ENCODE measurements at places on chromosomes 12 and 14. TPM values are rescaled to one million over a fixed set of nuclear protein-coding genes. Genes with fewer than 3 reads are reported as not detected.

DNA sequence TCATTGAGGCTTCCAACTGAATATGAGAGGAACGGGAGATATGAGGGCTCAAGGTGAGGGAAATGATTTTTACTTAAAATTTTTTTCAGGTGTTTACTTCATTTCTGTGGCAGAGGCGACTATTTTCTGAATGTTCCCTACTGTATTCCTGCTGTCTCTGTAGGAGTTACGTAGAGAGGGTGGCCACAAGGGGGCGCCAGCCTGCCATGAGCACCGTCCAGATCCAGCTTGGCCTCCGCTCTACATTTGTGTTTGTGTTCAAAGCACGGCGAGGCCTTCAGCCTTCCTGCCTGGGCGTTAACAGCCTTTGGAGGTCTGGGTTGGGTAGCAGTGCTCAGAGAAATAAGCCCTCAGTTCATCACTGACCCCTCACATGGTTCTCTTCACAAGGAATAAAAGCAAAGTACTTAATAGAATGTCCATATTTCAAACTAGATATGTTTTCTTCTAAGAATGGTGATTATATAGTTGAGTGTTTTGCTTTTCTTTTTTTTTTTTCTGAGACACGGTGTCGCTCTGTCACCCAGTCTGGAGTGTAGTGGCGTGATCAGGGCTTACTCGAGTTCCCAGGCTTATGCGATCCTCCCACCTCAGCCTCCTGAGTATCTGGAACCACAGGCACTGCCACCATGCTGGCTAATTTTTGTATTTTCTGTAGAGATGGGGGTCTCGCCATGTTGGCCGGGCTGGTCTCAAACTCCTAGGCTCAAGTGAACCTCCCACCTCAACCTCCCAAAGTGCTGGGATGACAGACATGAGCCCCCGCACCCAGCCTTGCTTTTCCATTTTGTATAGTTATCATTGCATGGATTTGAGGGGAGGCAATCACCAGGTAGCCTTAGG lies 22.3 kb downstream of the CKB start:
- peak; percentile 66 for DNase-seq

- no peak for DNase-seq
These were observed 334.4 kb downstream of the EMP1 start for GRCh38 chr12:13530966-13531365.

DNA sequence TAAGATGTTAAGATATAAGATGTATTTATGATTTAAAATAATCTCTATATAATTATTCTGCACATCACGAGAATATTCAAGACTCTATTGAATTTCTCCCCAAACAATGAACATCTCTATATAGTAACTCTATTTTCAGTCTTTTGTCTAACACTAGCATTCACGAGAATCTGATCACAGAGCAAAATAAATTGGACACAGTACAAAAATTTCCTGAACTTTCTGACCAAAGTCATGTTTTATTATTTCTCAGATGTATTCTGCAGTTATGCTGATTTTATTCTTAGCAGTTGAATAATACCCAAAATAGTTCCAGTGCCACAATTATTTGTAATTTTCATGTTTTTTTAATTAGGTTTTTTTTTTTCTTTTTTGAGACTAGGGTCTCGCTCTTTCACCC lies 19.6 kb downstream of the EPS8 start:
- DNase-seq: no peak

- DNase-seq: no peak
These were observed 118.7 kb upstream of the TMCC3 start for GRCh38 chr12:94769047-94769420.

- DNase-seq: peak; percentile 65
These were observed 15.4 kb upstream of the NIN start for GRCh38 chr14:50846226-50846880.

GRCh38 chr12:90854136-90854689 lies 100.8 kb downstream of the CCER1 start:
- DNase-seq: peak; percentile 13

- DNase-seq: no peak
These were observed 147.2 kb downstream of the SCARB1 start for GRCh38 chr12:124716208-124717130.

GRCh38 chr14:59583755-59584154 lies 7.1 kb upstream of the CCDC175 start:
- no peak for DNase-seq

GRCh38 chr12:48030173-48030650 lies 25.9 kb upstream of the COL2A1 start:
- no peak for DNase-seq

DNA sequence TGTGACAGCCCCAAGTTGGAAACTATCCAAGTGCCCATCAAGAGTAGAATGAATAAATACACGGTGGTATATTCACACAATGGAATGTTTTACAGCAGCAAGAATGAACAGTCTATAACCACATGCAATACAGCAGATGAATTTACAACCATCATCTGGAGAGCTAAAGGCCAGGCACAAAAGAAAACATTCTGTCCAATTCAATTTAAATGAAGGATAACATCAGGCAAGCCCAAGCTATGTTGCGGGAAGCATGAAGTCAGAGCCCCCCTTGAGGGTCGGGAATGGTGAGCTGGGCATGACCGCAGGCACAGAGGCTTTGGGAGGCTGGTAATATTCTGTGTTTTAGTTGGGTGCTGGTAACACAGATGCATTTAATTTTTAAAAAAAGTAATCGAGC lies 76.0 kb downstream of the SYNE3 start:
- DNase-seq: no peak

GRCh38 chr12:63250486-63250885 lies 99.5 kb upstream of the AVPR1A start:
- DNase-seq: no peak

GRCh38 chr12:63163541-63163940 lies 12.5 kb upstream of the AVPR1A start:
- no peak for DNase-seq

GRCh38 chr12:45377815-45378214 lies 161.9 kb downstream of the ANO6 start:
- DNase-seq: no peak

DNA sequence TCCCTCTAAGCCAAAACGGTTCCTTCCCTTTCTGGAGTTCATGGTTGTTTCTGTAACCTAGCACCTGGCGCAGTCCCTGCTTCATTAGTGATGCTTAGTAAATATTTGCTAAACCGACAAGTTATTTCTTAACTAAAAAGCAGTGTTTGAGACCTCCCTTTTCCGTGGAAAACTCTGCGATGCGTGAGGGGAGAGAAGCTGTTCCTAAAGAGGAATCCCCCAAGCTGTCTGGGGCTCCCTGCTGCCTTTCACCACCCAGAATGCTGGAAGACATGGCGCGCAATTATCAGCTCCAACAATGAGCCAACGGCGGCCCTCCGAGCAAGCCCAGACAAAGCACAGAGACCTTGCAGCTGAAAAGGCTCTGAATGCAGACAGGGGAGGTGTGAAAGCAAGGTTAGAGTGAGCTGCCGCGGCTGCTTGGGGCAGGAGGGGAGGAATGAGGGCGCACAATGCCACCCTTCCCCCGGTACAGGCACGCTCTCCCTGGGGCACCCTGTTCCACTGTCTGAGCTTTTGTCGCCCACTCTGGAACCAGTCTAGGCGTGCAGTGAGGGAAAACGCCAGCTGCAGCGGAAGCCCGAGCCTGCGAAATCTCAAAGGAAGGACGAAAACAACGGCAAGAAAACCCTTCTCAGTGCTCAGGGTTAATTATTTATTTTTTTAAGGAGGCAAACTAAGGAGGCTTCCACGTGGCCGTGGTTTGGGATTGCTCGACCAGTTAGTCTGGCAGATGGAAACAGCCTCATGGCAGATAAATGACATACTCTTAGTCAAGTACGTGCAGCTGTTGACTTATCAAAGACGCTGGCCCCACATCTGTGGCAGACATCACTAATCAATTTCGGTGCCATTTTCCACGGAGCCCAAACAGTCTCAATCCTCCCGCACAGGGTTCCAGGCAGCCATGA lies 66.3 kb downstream of the RBM19 start:
- no peak for DNase-seq

GRCh38 chr14:22036541-22037239 lies 363.1 kb upstream of the OR4E1 start:
- no peak for DNase-seq

DNA sequence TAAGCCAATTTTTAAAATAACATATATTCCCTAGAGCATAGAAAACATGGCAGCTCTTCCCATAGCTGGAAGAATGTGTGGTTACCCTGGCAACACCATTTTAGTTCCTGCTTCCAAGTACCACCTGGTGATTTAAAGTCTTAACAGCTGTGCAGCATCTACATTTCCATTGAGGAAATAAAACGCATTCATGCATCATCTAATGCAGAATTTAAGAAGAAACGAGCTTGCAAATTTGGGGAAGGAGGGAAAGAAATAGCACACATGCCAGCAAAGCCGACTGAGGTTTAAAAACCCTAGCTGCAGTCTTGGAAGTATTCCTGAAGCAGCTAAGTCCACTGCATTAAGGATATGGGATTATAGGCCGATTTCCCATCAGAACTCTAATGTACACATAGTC lies 22.8 kb upstream of the SLC38A2 start:
- DNase-seq: no peak

GRCh38 chr12:93413064-93413463 lies 28.7 kb downstream of the UBE2N start:
- no peak for DNase-seq

OR6C65 gene
- not detected for polyA plus RNA-seq

GARIN6 gene
- polyA plus RNA-seq: not detected

MANSC1 gene
- 4.2 TPM for polyA plus RNA-seq

OR11H12 gene
- polyA plus RNA-seq: not detected

GPRC5A gene
- polyA plus RNA-seq: 118 TPM

PPP4R4 gene
- polyA plus RNA-seq: 0.65 TPM

NABP2 gene
- polyA plus RNA-seq: 46.9 TPM

FOXN3 gene
- 46.5 TPM for polyA plus RNA-seq

INTS13 gene
- polyA plus RNA-seq: 21.3 TPM

KRT83 gene
- polyA plus RNA-seq: not detected

MYF6 gene
- polyA plus RNA-seq: not detected
